ENCODE measurements at places on chromosomes 6 and 20.

DNA sequence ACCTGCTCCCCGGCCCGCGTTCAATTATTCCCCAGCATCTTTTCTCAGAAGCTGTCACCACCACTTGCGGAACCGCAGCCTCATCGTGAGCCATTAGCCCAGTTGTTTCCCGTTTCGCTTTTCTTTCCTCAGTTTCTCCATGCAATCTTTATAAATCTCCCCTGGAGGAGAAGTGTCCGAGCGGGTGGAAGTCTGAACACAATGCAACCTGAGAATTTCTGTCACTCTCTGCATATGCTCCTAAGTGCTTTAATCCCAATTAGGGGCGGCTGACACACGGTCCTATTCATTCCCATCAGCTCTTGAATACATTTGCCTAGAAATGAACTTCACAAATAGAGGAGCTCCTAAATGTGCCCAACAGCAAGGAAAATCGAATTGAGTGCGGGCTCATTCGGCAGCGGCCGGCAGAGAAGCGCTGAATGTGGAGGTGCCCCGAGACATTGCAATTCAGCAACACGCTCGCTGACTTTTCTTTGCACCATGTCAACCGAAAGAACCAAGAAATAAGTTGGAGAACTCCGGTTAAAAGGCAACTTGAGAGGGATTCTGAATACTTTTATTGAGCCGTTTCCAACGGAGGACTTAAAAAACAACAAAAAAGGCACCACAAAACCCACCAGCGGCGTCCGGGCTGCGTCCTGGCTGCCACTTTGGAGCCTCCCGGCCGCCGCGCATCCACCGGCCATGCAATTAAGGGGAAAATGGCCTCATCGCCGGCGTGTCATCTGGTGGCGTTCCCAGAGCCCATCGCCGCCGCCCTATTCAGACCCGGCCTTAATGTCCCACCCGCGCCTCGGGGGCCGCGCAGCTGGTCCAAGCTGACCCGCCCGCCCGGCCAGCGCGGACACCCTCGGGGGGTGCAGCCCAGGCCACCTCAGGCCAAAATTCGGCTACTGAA is 3.9 kb upstream of the PRDM13 start:
- DNase-seq = peak; percentile 24

GRCh38 chr6:81940451-81940985 is 188.0 kb upstream of the TENT5A start:
- DNase-seq = no peak

GRCh38 chr6:83008626-83009025 is 57.0 kb downstream of the UBE3D start:
- no peak for DNase-seq

GRCh38 chr6:159098636-159099106 is 53.9 kb upstream of the TAGAP start:
- peak; percentile 80 for DNase-seq

DNA sequence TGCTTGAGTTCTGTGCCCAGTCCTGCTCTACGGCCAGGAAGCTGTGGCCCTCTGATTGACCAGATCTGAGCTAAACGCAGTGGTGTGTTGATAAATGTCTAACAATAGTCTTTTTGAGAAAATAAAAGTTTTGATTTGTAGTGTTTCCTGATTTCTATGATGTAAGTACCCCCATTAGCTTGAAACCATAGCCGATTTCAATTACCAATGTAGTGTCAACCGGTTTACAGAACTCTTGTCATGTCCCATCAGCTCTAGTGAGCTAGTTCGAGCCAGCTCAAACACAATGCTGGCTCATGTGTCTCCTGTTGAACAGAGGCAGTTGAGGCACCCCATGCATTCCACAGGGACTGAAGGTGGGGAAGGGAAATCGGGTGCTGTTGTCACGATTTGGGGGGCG is 56.7 kb upstream of the ZMYND8 start:
- no peak for DNase-seq

GRCh38 chr6:124040655-124041054 is 237.0 kb downstream of the NKAIN2 start:
- DNase-seq = no peak

DNA sequence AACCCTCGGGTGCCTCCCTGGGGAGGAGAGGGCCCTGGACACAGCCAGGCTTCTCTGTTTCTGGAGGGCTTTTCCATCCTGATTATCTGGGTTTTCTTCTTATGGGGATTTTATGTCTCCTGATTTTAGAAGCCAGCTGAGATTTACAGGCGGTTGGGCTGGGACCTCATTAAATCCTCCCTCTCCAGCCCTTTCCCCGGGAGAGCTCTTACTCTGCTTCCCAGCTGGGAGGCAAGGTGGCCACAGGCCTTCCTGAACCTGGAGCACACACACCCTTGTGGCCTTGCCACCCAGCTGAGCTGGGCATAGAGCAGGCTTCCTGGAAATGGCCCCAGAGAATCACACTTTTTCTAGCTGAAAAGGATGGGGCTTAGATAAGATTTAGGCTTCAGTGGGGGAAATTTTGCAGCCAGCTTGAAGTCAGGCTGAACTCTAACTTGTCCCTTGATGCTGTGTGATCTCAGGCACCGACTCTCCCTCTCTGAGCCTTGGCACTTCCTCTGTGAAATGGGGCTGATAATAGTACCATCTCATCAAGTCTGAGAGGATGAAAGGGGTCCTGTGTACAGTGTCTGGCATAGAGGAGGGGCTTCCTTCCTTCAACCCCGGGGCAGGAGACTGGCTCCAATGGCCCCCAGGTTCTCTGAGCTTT is 16.6 kb downstream of the VSTM2L start:
- no peak for DNase-seq

GRCh38 chr6:40877362-40877761 is 161.7 kb downstream of the UNC5CL start:
- peak; percentile 75 for DNase-seq

DNA sequence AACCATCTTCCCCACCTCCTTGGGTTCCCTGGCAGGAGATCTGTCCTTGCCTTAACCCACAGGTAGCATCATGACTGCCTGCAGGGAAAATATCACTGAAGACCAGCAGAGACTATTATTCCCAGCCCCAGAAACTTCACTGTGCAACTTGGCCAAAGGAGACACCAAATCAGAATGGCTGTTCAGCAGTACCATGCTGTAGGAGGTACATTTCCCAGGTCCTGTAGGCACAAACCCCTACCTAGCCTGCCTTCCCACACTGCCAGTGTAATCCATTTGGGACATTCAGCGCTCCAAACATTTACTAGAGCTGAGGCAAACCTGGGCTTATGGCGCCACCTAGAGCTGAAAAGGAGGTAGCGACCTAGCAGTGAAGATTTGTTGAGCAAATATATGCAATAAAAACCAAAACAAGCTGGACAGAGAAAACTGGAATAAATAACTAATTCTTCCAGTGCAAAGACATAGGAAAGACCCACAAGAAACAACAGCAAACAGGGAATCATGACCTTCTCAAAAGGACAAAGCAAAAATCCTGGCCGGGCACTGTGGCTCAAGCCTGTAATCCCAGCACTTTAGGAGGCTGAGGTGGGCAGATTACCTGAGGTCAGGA is 60.3 kb downstream of the VTA1 start:
- DNase-seq = peak; percentile 62

- no peak for DNase-seq
These were observed 32.1 kb downstream of the PSMG4 start for GRCh38 chr6:3290931-3291211.

DNA sequence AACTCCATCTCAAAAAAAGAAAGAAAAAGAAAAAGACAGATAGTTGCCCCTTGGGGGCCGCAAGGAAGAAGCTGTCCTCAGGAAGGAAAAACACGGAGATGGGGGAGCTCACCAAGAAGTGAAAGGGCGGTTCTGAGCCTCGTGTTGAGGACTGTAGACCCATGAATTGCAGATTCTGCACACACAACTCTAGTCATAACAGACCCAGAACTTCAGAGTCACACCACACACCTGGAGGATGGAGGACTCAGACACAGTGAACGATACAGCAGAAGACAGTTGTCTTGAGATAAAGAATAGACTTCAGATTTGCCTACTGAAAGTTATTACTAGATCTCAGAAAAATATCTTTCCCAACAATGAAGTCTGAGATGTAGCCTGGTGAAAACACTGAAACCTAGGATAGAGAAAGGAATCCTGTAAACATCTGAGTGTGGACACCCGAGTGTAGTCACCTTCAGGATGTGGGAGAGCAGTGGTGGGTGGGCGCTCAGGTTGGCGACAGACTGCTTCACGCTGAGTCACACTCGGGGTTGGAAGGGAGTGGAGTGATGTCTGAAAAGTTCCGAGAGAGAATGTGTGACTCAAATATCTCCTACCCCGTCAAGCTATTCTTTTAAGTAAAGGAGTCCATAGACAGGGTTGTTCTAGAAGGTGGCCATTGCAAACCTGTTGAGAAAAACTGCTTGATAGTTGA is 88.1 kb downstream of the MAP3K4 start:
- DNase-seq = peak; percentile 84

DNA sequence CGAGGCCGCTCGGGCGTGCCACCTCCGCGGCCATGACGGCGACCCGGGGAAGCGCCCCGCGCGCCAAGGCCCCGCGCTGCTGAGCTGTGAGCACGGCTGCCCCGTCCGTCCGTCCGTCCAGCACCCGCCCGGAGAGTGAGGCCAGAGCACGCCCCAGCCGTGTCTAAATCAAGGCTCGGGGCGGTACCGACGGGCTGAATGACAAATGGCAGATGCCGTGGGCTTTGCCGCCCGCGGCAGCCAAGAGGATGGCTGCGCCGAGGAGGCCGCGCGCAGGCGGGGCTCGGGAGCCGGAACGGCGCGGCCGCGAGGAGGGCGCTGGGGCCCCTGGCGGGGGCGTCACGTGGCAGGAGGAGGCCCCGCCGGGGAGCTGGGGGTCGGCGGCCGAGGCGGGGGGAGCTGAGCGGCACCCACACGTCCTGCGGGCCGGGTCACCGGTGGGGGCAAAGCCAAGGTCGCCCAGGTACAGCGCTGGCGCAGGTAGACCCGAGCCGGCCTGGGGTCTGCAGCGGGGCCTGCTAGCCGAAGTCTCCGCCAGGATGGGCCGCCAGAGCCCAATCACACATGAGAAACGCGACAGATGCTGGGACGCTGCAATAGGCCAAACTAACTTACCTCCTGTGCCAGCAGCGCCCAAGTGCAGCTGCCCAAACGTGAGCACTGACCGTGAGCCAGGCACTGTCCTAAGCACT is at the start of gene PLAGL1:
Gene PLAGL1, minus strand, starts transcription at position 140 of the 692 bp plus-strand sequence. CDS start 60,123 bp downstream, outside the sequence.
- peak; percentile 42 for DNase-seq

DNA sequence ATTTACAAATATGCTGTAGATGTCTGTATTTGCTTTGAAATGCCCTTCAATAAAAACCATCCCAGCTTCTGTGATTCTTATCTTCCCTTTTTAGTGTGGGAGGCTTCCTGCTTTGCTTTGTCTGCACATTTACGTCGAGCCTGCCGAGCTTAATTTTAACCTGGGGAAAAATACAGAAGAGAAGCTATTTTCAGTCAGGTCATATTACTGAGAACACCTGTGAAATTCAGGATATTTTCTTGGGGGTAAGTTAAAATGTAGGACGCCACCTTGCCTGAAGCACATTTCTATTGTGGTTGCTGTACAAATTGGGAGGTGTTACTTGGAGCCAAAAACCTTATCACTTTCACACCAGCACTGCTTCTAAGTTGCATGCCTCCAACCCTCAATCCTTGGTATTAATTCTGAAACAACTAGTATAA is 43.6 kb upstream of the FUCA2 start:
- no peak for DNase-seq

DNA sequence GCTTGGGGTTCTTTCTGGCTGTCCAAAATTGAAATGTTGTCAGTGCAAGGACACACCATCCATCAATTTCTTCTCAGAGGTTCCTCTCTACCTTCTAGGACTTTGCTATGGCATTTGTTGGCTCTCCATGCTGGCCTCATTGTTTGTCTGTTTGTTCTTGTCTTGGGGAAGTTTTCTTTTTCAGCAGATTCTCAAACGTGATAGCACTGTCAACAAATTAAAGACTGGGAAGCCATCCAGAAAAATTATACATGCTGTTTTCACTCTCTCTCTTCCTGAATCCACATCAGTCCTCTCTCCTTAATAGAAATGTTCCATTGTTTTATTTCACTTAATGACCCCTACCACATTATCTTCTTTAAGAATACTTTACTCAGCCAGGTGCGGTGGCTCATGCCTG is 130.4 kb downstream of the PCSK2 start:
- DNase-seq = no peak

- no peak for DNase-seq
These were observed 14.5 kb downstream of the LAMA5 start for GRCh38 chr20:62352402-62353288.

DNA sequence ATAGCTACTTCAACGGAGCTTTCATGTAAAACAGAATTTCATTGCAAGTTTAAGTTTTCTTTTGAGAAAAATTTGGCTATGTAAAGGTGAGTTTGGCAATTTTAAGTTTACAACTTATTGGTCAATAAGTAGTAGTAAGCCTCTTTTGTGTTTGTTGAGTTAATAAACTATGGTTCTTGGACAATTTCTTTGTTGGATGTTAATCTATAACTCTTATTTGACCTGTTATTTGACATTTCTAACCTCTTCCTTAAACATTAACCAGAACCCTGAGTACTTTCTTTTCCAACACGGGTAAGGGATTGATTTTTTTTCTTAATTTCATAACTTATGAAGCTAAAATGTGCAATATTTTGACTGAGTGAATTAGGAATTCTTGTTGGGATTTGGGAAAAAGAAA is 354.4 kb downstream of the PRKN start:
- DNase-seq = no peak

GRCh38 chr6:147164761-147165160 is 39.5 kb upstream of the STXBP5 start:
- no peak for DNase-seq

DNA sequence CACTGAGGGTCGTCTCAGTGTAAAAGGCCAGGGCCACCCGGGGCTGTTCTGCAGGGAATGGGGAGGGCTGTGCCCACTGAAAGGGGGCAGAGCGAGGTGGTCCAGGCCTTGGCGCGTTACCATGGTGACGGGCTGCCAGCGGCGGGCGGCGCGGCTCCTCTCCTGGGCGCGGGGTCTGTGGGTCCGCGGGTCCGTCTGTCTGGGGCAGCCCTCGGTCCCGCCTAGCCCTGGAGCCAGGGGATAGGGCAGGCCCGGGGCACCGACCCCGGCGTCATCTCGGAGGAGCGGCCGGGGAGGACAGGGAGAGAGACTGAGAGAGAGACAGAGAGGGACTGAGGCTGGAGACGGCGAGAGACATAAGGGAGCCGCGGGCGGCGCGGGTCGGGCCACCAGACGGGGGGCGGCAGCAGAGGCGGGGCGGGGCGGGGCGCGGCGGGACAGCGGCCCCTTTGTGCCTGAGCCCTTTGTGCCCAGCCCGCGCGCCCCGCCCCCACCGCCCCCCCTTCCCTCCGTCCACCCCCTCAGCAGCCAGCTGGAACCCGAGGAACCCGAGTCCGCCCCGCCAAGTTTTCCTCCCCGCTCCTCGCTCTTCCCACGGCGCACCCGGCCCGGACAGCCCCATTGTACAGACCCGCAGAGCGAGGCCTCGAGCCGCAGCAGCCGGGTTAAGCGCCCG is at the start of gene KIAA1755:
Gene KIAA1755, minus strand, starts transcription at position 358 of the 676 bp plus-strand sequence. Its CDS starts 235 bp downstream, at position 123.
- no peak for DNase-seq

GRCh38 chr6:151993364-151993763 is 185.9 kb downstream of the ESR1 start:
- no peak for DNase-seq
